Activated T-cell treated with anti-CD3 and anti-CD28 coated beads, Interleukin-2, amount 50 U/mL, for 72 hours (primary cell): ENCODE measurements at places on chromosomes 5 and 9.

- peaks cover 16% of the 10 kb centered on the region for H3K36me3 ChIP-seq
- no peaks in the 10 kb centered on the region for H3K4me1 ChIP-seq
- no peak overlapping the region for H3K4me3 ChIP-seq
- no peaks in the 10 kb centered on the region for H3K27me3 ChIP-seq
- DNase-seq, result no peak
Measured at GRCh38 chr9:100281066-100281465, 71.7 kb downstream of the TEX10 start.

- no peaks in the 10 kb centered on the region for H3K4me1 ChIP-seq
- no peaks in the 10 kb centered on the region for H3K36me3 ChIP-seq
Measured at GRCh38 chr5:147464211-147464610, 45.7 kb downstream of the DPYSL3 start.

DNA sequence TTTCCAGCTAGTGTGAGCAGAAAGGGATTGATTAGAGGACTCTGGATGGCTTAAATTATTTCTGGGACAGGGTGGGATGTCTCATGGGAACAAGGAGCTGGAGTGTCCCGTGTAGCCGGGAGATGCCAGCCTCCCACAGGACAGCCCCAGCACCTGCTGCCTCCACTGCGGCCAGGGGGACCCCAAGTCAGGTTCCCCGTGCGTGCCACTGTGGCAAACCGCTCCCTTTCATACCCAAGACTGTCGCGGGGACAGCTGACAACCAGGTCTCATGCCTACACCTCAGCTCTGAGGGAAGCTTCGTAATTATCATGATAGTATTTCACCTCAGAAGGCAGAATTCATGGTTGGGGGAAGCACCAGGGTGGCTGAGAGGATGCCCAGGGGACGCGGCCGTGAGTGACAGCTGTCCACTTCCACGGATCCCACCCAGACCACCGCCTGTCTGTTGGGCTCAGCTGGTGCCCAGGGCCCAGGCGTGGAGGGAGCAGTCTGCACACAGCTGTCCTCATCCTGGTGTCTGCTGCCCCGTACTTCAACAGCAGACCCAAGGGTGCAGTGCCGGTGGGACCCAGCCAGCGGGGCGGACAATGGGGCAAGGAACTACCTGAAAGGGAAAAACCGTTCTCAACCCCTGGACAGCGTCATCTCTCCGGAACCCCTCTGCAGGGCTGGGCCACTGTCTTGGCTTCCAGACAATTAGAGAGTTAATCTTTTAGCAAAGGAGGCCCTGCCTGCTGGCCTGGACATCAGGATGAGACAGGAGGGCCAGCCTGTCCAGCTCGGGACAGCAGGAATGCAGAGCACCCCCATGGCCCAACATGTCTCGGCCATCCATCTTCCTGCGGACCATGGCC lies 166.9 kb downstream of the OLFM1 start:
- no peaks in the 10 kb centered on the region for H3K4me1 ChIP-seq
- H3K27me3 ChIP-seq, result no peaks in the 10 kb centered on the region
- H3K4me3 ChIP-seq, result no peak overlapping the region
- H3K27ac ChIP-seq, result no peak overlapping the region

GRCh38 chr5:175131432-175131831 lies 312.6 kb downstream of the DRD1 start:
- H3K4me1 ChIP-seq, result no peaks in the 10 kb centered on the region
- H3K27me3 ChIP-seq, result no peaks in the 10 kb centered on the region
- H3K36me3 ChIP-seq, result peaks cover 4% of the 10 kb centered on the region
- no peak for DNase-seq
- no peak overlapping the region for H3K4me3 ChIP-seq

DNA sequence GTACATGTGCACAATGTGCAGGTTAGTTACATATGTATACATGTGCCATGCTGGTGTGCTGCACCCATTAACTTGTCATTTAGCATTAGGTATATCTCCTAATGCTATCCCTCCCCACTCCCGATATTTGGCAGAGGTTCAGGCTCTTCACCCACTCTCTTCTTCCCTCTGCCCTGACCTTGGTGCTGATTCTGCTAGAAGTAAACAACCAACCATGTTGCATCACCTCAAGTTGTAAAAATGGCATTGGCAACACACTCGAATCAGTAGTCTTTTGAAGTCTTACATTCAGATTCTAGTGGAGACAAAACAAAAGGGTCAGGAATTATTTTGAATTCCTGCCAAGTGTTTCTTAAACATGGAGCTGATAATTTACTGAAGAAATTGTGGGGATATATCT lies 40.0 kb downstream of the PRR16 start:
- no peak for DNase-seq
- no peaks in the 10 kb centered on the region for H3K36me3 ChIP-seq
- H3K4me1 ChIP-seq, result no peaks in the 10 kb centered on the region
- H3K27me3 ChIP-seq, result no peaks in the 10 kb centered on the region
- no peak overlapping the region for H3K27ac ChIP-seq
- no peak overlapping the region for H3K4me3 ChIP-seq

- no peaks in the 10 kb centered on the region for H3K4me1 ChIP-seq
- H3K4me3 ChIP-seq, result no peak overlapping the region
- H3K27ac ChIP-seq, result no peak overlapping the region
- no peak for DNase-seq
- no peaks in the 10 kb centered on the region for H3K36me3 ChIP-seq
Measured at GRCh38 chr9:121830441-121831140, 179.2 kb downstream of the DAB2IP start.
